ENCODE measurements at places on chromosomes 5 and 9.

DNA sequence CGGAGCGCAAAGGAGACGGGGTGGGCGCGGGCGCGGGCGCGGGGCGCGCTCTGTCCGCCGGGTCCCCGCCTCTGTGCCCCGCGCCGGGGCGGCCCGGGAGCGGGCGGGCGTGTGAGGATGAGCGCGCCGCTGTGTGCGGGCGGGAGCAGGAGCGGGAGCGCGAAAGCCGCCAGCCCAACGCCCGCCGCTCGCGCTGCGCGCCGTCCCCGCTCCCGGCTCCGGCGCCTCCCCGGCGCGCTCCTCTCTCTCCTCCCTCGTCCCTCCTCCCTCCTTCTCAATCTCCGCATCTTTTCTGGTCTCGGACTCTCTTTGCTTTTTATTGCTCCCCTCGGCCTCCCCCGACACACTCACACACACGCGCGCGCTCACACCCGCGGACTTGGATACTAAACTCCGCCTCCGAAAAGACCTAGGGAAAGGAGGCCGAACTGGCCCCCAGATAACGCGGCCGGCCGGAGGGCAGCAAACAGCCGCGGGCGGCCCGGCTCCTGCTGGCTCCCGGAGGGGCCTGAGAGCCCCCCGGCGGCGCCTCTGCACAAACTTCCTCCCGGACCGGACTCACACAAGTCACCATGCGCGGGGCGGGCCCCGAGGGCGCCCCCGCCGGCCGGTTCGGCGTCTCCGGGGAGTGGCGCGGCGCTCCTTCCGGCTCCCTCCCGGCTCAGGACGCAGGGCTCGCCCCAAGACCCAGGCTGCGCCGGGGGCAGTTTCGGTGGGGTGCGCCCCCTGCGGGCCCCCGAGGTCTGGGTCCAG lies at the start of gene FIBCD1:
Gene FIBCD1 (minus strand): TSS at position 596 of the 753 bp plus-strand sequence. CDS start 640 bp downstream, outside the sequence.
- peak; percentile 73 for DNase-seq

DNA sequence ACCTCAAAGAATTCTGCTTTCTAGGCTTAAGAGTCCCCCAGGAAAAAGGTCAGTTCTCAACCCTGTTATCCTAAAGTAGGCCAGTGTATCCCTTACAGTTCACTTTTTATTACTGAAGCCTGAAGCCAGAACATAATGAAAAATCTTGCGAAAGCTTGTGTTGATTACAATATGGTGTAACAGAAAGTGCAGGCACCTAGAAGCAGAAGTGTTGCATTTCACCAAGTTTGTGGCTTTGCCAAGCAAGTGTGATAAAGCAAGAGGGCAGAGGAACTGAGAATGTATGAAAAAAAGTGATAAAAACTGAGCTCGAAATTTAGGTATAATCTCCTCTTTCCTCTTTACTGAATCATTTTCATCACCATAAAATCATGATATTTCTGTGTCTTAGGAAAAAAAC lies 26.2 kb downstream of the AGTPBP1 start:
- no peak for DNase-seq

GRCh38 chr5:139068060-139068459 lies 130.1 kb downstream of the SIL1 start:
- DNase-seq, result no peak

- DNase-seq, result no peak
Observed at GRCh38 chr9:7816021-7816420, 16.4 kb upstream of the DMAC1 start.

DNA sequence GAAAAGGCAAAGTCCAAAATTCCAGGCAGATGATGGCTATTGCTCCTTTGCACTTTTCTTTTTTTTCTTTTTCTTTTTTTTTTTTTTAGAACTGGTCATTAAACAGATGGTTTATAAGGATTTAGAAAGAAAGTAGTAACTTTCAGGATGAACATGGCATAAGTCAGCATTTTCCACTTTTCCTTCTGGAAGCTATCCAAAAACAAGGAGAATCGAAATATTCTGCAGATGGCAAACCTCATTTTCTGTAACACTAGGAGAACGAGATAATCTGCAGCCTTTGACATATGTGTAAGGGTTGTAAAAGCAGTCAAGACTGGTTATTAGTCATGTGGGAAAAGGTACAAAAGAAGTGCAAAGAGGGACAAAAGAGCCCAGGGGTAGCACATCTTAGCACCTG lies 69.1 kb upstream of the PUM3 start:
- no peak for DNase-seq

GRCh38 chr5:2903451-2904395 lies 152.2 kb upstream of the IRX2 start:
- DNase-seq, result no peak

Measured in kidney (tissue), 22 donors.